ENCODE measurements at places on chromosomes 4 and X. TPM values are rescaled to one million over a fixed set of nuclear protein-coding genes. Genes with fewer than 3 reads are reported as not detected.

- no peak for DNase-seq
These were observed 1087.8 kb downstream of the C4orf33 start for GRCh38 chr4:130183766-130184165.

The DDX60 gene
- 22.9 TPM for total RNA-seq

- no peak for DNase-seq
These were observed 629.9 kb upstream of the CT83 start for GRCh38 chrX:117092641-117093040.

The PDZD4 gene
- total RNA-seq, result 7.7 TPM

The FAM200B gene
- 46.9 TPM for total RNA-seq

GRCh38 chr4:111775556-111776297 is 369.5 kb upstream of the FAM241A start:
- DNase-seq, result peak; percentile 85

Measured in umbilical cord (tissue), 2 donors.